ENCODE measurements at places on chromosomes 16 and 17.

- no peak for DNase-seq
Measured at GRCh38 chr17:49123061-49123460, 9.5 kb upstream of the B4GALNT2 start.

DNA sequence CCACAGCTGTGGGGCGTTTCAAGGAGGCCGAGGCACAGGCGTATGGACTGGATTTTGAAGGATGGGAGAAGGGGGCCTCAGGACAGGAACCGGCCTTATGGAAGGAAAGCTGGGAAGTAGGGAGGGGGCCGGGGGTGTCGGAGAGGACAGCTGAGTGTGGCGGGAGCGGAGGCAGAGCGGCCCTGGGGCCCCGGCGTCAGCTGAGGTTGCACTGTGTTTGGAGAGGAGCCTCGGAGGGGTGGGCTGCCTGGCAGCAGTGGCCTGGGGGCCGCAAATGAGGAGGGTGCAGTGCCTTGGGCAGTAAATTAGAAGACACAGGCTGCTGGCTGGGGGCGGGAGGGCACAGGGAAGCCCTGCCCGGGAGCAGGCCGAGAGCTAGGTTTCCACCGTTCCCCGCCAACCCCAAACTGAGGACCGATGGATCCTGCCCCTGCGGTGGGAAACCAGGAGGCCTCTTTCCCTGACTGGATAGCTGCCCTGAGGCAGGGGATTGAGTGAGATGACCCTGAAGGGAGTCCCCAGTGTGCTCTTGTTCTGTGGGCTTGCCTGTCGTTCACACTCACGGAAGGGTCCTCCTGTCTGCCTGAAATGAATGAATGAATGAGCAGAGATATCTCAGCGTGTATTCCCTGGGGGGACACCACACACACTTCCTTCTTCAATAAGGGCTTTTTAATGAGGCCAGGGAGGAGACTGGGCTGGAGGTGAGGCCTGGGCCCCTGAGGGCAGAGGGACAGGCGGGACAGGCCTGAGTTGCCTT, 18.4 kb downstream of the FOXJ1 start:
- no peak for DNase-seq

- DNase-seq = no peak
Measured at GRCh38 chr17:69732272-69732918, 317.9 kb downstream of the MAP2K6 start.

DNA sequence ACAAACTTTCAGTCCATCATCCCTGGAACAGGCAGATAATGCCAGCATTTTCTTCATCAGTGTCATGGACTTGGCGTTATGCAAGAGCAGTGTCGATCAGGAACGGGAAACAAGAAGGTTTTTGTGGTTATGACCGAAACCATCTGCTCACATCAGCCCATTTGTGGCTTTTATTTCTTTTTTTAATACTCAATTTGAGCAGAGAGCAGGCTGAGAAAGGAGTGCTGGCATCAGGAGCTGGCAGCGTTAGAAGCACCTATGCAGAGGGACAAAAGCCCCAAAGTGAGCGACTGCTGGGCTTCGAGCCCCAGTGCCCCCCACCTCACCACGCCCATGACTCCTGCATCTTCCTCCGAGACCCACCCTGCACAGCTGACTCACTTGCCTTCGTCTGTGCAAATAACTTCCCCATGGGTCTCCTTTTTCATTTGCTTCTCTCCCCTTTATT, 16.2 kb upstream of the CD300E start:
- no peak for DNase-seq

- DNase-seq = no peak
Measured at GRCh38 chr17:42421136-42421506, 1.9 kb downstream of the CAVIN1 start.

DNA sequence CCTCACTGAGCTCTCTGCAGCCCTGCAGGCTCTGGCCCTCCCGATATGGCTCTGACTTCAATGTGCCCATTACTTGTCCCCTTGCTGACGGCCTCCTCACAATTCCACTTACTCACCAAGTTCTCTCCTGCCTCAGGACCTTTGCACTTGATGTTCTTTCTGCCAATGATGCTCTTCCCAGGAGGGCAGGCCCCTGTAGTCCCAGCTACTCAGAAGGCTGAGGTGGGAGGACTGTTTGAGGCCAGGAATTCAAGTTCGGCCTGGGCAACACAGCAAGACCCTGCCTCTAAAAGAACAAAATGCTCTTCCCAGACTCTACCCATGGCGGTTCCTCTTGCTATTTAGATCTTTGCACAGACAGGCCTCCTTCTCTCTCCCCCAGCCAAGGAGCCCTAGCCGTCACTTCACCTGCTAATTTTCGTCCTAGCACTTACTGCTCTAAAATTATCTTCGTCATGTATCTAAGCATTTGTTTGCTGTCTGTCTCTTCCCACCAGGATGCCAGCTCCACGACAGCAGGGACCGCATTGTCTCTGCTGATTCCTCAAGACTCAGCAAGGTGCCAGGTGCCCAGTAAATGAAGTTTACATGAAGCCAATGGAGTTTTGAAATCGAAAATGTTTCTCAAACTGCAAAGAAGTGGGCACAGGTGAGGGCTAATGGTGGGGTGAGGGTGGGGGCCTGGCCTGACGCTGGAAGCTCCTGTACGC, 626 bp upstream of the RAI1 start:
- no peak for DNase-seq

GRCh38 chr16:19375561-19376158, 42.0 kb upstream of the TMC5 start:
- DNase-seq = no peak

Data from stimulated activated CD8-positive, alpha-beta memory T cell treated with anti-CD3 and anti-CD28 coated beads, Interleukin-12 subunit alpha, Interleukin-12 subunit beta, amount 100 ng/mL, for 4 hours (primary cell).